ENCODE measurements at places on chromosomes 11 and 22.

GRCh38 chr22:45284705-45285262 lies at the start of gene UPK3A:
Gene UPK3A (plus strand): TSS chr22:45284949. CDS start chr22:45285014, 65 bp downstream.
- no peak for DNase-seq

DNA sequence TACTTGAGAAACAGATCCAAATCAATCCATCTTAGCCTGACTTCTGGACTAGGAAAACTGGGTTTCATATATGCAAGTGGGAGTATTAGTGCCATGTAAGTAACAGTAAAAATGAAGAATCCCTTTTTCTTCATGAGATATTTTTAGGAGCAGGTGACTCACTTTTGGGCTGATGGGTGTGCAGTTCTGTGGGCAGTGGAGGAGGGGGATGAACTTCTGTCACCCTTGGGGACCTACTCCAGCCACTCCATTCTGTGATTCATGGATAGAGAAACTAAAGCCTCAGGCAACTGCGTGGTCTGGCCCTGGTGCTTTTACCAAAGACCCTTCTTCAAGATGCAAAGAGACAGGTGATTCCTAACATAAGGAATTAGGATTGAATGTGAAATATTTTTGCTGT lies 208.6 kb upstream of the NARS2 start:
- no peak for DNase-seq

DNA sequence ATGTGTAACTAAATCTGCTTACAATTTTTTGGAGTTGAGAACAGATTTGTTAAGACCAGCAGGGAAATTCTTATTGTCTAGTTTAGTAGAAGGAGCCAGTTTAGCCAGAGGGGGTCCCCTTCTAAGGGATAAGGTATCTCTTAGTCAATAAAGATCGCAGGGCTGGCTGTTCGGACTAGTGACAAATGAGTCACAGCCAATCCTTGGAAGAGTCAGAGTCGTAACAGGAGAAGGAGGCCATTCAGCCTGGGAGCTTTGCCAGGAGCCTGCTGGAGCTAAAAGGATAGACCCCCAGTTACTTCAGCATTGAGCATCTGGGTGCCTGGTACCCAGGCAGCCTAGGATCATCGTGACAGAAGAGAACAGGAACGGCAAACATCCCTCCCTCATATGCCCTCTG lies 191.6 kb upstream of the ARHGAP20 start:
- DNase-seq, result no peak

- no peak for DNase-seq
Measured at GRCh38 chr22:27526901-27527300, 274.7 kb downstream of the MN1 start.

GRCh38 chr11:125902277-125902926 lies 604 bp downstream of the PUS3 start:
- DNase-seq, result no peak

DNA sequence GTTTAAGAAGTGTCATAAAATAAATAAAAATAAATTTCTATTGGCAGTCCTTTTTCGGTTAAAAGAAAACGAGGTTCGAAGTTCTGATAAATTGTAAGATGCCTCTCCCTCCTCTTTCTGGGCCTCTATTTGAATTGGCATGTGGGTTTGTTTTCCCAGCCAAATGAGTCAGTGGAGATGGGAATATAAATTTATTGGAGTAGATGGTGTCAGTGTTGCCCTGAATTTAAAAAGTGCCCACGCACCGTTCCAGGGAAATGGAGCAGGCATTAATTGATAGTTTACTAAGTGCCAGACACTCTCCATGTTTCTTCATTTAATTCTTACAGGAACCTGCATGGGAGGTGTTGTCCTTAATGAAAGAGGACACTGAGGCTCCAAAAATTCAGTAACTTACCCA lies 119.2 kb downstream of the FEZ1 start:
- no peak for DNase-seq

GRCh38 chr22:26330971-26331625 lies 98.0 kb upstream of the ASPHD2 start:
- DNase-seq, result peak; percentile 2

DNA sequence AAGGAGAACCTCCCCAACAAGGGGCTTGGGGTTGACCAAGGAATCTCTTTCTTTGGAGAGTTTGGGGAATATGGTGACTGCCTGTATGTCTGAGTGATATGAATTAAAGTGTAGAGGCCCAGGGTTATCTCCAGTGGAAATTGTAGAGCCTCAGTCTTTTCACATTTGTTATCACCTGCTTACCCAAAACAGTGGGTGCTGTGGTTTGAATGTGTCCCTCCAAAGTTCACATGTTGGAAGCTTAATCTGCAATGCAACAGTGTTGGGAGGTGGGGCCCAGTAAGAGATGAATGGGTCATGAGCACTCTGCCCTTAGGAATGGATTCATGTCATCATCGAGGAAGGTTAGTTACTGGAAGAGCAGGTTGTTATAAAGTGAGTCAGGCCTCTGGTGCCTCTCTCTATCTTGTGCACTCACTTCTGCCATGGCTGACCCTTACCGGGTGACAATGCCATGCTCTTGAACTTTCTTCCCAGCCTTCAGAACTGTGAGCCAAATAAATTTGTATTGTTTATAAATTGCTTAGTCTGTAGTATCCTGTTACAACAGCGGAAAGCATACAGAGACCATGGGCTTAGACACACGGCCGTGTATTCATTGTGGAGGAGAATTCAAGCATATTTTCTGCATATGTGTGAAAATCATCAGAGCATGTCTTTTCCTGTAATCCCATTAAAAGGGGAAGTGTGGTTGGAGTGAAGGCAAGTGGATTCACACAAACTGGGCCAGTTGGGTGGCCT lies 114.1 kb upstream of the TBCEL start:
- no peak for DNase-seq

GRCh38 chr22:30742291-30743256 lies 47.9 kb downstream of the OSBP2 start:
- DNase-seq, result no peak

GRCh38 chr11:34191578-34191977 lies 86.1 kb downstream of the NAT10 start:
- no peak for DNase-seq

DNA sequence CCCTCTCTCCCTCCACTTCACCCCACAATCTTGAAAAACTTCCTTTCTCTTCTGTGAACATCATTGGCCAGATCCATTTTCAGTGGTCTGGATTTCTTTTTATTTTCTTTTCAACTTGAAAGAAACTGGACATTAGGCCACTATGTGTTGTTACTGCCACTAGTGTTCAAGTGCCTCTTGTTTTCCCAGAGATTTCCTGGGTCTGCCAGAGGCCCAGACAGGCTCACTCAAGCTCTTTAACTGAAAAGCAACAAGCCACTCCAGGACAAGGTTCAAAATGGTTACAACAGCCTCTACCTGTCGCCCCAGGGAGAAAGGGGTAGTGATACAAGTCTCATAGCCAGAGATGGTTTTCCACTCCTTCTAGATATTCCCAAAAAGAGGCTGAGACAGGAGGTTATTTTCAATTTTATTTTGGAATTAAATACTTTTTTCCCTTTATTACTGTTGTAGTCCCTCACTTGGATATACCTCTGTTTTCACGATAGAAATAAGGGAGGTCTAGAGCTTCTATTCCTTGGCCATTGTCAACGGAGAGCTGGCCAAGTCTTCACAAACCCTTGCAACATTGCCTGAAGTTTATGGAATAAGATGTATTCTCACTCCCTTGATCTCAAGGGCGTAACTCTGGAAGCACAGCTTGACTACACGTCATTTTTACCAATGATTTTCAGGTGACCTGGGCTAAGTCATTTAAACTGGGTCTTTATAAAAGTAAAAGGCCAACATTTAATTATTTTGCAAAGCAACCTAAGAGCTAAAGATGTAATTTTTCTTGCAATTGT lies 92.3 kb downstream of the CD44 start:
- no peak for DNase-seq

GRCh38 chr22:18113680-18114394 lies 3.2 kb downstream of the TUBA8 start:
- no peak for DNase-seq

DNA sequence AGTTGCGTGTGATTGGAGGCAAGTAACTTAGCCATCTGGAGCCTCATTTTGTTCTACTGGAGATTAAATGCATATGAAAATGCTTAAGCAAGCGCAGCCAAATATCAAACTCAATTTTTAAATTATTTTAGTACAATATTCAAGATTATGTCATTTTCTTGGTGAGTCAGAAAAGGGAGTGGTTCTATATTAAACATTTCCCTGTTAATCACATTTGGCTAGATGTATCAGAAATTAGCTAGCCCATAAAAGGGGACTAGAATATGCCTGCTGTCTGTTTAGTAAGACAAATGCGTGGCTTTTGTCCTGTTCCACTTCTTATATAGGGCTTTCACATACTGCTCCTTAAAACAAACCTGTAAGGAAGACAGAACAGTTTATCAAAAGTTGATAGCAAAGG lies 35.0 kb upstream of the BMAL1 start:
- DNase-seq, result no peak

- DNase-seq, result peak; percentile 90
Measured at GRCh38 chr11:59144579-59145345, 2.1 kb downstream of the FAM111A start.

GRCh38 chr22:38106814-38107578 lies 3.5 kb downstream of the BAIAP2L2 start:
- no peak for DNase-seq

GRCh38 chr22:20551805-20552442 lies 44.5 kb downstream of the MED15 start:
- DNase-seq, result no peak

DNA sequence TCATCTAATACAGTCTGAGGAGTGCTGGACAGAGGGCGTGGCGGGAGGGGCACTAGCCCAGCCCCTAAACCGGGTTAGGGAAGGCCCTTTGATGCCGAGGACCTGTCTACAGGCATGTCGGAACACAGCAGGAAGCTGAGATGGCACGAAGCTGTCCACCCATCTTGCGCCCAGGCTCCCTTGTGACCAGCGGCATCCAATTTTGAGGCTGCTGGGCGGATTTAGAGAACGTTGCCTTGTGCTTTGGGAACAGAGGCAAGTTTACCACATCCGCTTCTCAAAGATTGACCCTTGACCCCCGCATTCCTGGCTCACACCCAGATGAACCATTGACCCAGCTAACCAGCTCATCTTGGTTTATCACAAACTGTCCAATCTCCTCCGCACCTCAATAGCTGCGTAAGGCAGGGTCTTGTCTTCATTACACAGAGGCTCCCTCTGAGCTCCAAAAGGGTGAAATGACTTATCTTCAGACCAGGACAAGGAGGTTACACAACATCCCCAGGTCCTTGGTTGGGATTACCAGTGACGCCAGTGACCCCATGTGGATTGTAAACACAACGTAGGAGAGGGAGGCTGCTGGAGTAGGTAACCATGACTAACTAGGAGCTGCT lies 4.5 kb downstream of the FAM83F start:
- DNase-seq, result no peak

DNA sequence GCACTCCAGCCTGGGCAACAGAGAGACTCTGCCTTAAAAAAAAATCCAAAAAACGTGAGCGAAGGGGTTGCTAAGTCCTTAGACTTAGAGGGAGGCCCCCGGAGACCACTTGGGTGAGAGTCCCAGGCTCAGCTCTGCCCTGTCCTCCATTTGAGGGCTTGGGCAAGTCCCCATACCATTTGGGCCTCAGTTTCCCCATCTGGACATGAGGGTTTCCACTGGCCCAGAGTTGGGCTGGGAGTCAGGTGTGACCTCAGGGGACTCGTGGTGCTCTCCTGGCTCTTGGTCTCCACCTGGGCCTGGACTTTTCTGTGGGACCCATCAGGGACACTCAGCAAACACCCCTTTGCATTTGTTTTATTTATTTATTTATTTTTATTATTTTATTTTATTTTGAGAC lies 35.2 kb upstream of the CSNK1E start:
- DNase-seq, result no peak

DNA sequence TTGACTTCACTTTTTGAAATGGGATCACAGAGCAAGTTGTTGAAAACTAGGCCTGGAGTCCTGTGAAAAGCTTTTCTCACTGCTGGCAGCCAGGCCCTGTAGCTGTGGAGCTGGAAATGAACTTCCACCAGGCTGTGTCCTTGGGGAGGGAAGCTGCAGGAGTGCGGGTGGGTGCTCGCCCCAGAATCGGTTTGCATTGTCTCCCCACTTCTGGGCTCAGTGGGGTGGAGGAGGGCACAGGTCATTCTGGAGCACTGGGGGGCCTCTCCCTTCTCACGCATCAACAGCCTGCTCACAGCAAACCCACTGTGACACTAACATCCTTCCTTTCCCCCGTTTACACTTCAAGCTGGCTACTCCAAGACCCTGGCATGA lies 15.2 kb downstream of the GLB1L2 start:
- no peak for DNase-seq

DNA sequence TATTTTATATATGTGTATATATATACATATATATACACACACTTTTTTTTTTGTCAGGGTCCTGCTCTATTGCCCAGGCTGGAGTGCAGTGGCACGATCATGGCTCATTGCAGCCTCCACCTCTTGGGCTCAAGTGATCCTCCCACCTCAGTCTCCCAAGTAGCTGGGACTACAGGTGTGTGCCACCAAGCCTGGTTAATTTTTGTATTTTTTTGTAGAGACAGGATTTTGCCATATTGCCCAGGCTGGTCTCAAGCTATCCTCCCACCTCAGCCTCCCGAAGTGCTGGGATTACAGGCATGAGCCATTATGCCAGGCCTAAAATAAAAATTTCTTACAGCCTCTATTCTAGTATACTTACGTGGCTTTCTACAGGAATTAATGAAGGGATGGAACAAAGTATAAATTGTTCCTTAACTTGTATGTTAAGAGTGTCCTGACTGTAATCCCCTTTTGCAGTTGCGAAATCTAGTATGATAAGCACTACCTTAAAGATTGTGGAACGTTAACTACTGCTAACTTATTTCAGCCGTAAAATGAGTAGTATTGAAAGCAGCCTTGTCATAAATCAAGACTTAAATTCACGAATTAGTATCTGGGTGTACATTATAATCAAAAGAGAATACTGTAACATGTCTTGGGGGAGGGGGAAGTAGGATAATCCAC lies 2.1 kb downstream of the TRAF6 start:
- DNase-seq, result no peak

DNA sequence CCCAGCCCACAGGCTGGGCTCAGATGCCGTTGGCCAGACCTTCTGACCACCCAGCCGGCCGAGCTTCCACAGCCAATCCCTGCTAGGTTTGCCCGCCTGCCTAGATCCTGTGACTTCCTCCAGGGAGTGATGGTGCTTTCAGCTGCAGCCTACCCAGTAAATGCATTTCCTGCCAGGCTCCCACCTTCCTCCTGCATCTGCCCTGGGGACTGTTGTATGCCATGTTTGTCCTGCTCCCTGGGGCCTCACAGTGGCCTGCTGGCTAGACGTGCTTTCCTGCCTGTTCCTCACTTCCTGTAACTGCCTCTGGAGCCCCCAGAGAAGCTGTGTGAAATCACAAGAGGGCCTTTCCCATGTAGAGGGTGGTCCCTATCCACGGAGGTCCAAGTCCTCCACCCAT lies 86.2 kb downstream of the GALNT18 start:
- no peak for DNase-seq

All from NCI-H1048 (cell line).